Placental pericyte (primary cell): ENCODE measurements at places on chromosomes 5 and 9. TPM values are rescaled to one million over a fixed set of nuclear protein-coding genes. Genes with fewer than 3 reads are reported as not detected.

The TMC1 gene
- total RNA-seq: 0.86 TPM in 1 of 2 replicates, not detected in the other

The SAXO1 gene
- total RNA-seq: not detected in 2 replicates

The ECM2 gene
- 0.29 and 1.5 TPM in 2 replicates for total RNA-seq

The CARD6 gene
- 6.6 and 11.6 TPM in 2 replicates for total RNA-seq

The IL5 gene
- not detected in 2 replicates for total RNA-seq

The ANKRD33B gene
- 1.4 and 3.1 TPM in 2 replicates for total RNA-seq

The SOWAHA gene
- not detected in 2 replicates for total RNA-seq

The UBTD2 gene
- 21.0 and 30.1 TPM in 2 replicates for total RNA-seq

The GNG10 gene
- 50.1 and 85.9 TPM in 2 replicates for total RNA-seq

The PTGES gene
- total RNA-seq: 3.9 and 138 TPM in 2 replicates

The KCNV2 gene
- not detected in 2 replicates for total RNA-seq

The PTPRD gene
- 3.1 and 4.6 TPM in 2 replicates for total RNA-seq

The RPS23 gene
- 1,193 and 3,056 TPM in 2 replicates for total RNA-seq

The CCDC171 gene
- 1.3 and 5.0 TPM in 2 replicates for total RNA-seq

The FCN2 gene
- not detected in 2 replicates for total RNA-seq

The VDAC1 gene
- total RNA-seq: 206 and 364 TPM in 2 replicates

The CCNJL gene
- total RNA-seq: 3.3 and 4.9 TPM in 2 replicates

The CDH10 gene
- total RNA-seq: 0.29 TPM in 1 of 2 replicates, not detected in the other

The CNTRL gene
- total RNA-seq: 4.6 and 11.2 TPM in 2 replicates

The GPR150 gene
- under 0.01 and 0.43 TPM in 2 replicates for total RNA-seq

The SLC22A4 gene
- 12.5 and 34.1 TPM in 2 replicates for total RNA-seq

The CAMK4 gene
- 4.2 and 11.9 TPM in 2 replicates for total RNA-seq

The STK32A gene
- 0.66 and 1.4 TPM in 2 replicates for total RNA-seq

The CDH18 gene
- total RNA-seq: not detected in 2 replicates

The PCDHGC4 gene
- 4.4 and 5.0 TPM in 2 replicates for total RNA-seq

The FBXL7 gene
- total RNA-seq: 3.1 and 9.2 TPM in 2 replicates

The CNTLN gene
- total RNA-seq: 9.8 and 11.2 TPM in 2 replicates

The BAAT gene
- 0.14 TPM in 1 of 2 replicates, not detected in the other for total RNA-seq

The LHX2 gene
- not detected in 2 replicates for total RNA-seq

The DPM2 gene
- total RNA-seq: 14.7 and 18.0 TPM in 2 replicates

The C9orf153 gene
- total RNA-seq: under 0.01 and 0.14 TPM in 2 replicates

The ELAVL2 gene
- total RNA-seq: not detected in 2 replicates

The PCDHA9 gene
- under 0.01 TPM in 2 replicates for total RNA-seq

The PCDHGA10 gene
- total RNA-seq: 13.2 and 14.0 TPM in 2 replicates

The PCDHGB7 gene
- total RNA-seq: 7.6 and 14.0 TPM in 2 replicates

The TMED7 gene
- total RNA-seq: 250 and 283 TPM in 2 replicates

The PCDHGB2 gene
- total RNA-seq: 2.2 and 3.1 TPM in 2 replicates

The PRXL2C gene
- total RNA-seq: 9.8 and 17.2 TPM in 2 replicates

The PCDHB9 gene
- total RNA-seq: 0.14 TPM in 1 of 2 replicates, not detected in the other

The HMMR gene
- 1.3 and 49.0 TPM in 2 replicates for total RNA-seq

The PKN3 gene
- total RNA-seq: 3.1 and 3.7 TPM in 2 replicates

The HSPA4 gene
- total RNA-seq: 134 and 155 TPM in 2 replicates

The ADAMTSL2 gene
- total RNA-seq: 0.57 and 17.7 TPM in 2 replicates

The MPDZ gene
- 47.1 and 58.0 TPM in 2 replicates for total RNA-seq

The KCTD16 gene
- 1.1 and 3.7 TPM in 2 replicates for total RNA-seq

The RABGAP1 gene
- total RNA-seq: 30.2 and 38.3 TPM in 2 replicates

The ORM2 gene
- total RNA-seq: not detected in 2 replicates

The FAM151B gene
- total RNA-seq: 5.9 and 9.2 TPM in 2 replicates

The HMCN2 gene
- total RNA-seq: not detected in 2 replicates

The DIPK1B gene
- 0.14 and 0.44 TPM in 2 replicates for total RNA-seq

The SLC46A2 gene
- total RNA-seq: not detected in 2 replicates

The HTR1A gene
- not detected in 2 replicates for total RNA-seq

The C9orf50 gene
- not detected in 2 replicates for total RNA-seq

The SH3PXD2B gene
- 39.6 and 41.8 TPM in 2 replicates for total RNA-seq

The TGFBR1 gene
- 55.4 and 136 TPM in 2 replicates for total RNA-seq

The DBH gene
- not detected in 2 replicates for total RNA-seq

The SCGB3A2 gene
- not detected in 2 replicates for total RNA-seq

The ABO gene
- total RNA-seq: not detected in 2 replicates

The PIP5K1B gene
- under 0.01 TPM in 2 replicates for total RNA-seq
